ENCODE measurements at places on chromosomes 1 and 21. TPM values are rescaled to one million over a fixed set of nuclear protein-coding genes. Genes with fewer than 3 reads are reported as not detected.

Gene INAVA
- total RNA-seq = not detected

DNA sequence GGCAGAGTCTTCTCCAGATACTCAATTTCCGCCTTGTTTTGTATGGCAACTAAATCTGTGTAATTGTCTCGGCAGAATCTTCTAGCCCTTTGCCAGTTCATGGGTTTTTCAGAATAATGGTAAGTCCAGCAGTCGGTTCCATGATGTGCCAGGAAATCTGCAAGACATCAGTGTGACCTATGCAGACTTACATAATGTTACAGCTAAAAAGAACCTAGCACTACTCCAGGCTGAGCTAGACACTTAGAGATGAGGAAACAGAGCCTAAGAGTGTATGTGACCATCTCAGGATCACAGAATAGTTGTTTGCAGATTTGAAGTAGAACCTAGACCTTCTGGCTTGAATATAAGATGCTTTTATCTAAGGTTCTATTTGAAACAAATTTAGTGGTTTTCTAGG lies 2.8 kb downstream of the SELL start:
- DNase-seq = no peak

- no peak for DNase-seq
Measured at GRCh38 chr1:246295968-246296367, 211.1 kb downstream of the SMYD3 start.

GRCh38 chr1:87513255-87513654 lies 184.6 kb downstream of the LMO4 start:
- DNase-seq = no peak
